ENCODE measurements at places on chromosomes 4 and X. TPM values are rescaled to one million over a fixed set of nuclear protein-coding genes. Genes with fewer than 3 reads are reported as not detected.

Gene C1QTNF7
- total RNA-seq, result not detected

Gene YTHDC1
- 32.7 TPM for total RNA-seq

Gene WAS
- total RNA-seq, result 0.21 TPM

Gene SCML2
- total RNA-seq, result 8.1 TPM

Gene MTNR1A
- total RNA-seq, result 0.33 TPM

Gene EDA
- 0.36 TPM for total RNA-seq

Gene PLAC1
- 0.53 TPM for total RNA-seq

Gene ANKRD37
- total RNA-seq, result 4.2 TPM

Gene GPRASP3
- total RNA-seq, result 4.0 TPM

Gene ANAPC4
- 11.1 TPM for total RNA-seq

Gene ADH7
- not detected for total RNA-seq

Gene CXorf65
- not detected for total RNA-seq

Gene PRR32
- total RNA-seq, result not detected

Gene XPNPEP2
- total RNA-seq, result not detected

Gene FAM53A
- 0.50 TPM for total RNA-seq

Gene CT45A5
- total RNA-seq, result not detected

Gene NAT8L
- 9.8 TPM for total RNA-seq
